ENCODE measurements at places on chromosomes 3 and 15.

- DNase-seq = no peak
These were observed 42.2 kb downstream of the DMXL2 start for GRCh38 chr15:51580385-51580784.

DNA sequence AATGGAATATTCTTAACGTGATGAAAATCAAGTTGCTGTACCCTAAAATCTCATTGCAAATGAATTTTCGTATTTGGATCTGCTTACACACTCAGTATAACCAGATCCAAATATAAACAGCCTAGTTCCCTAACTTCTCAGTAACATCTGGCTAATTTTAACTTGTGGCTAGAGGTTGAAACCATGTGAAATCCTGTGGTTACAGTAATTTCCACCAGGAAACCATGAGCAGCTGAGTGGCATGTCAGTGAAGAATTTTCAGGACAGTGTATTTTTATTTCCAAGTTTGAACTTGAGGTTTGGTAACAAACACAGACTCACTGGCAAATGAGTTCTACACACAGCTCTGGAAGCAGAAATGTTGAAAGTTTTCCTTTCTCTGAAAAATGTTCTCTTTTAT, 754.1 kb downstream of the NR2F2 start:
- no peak for DNase-seq

DNA sequence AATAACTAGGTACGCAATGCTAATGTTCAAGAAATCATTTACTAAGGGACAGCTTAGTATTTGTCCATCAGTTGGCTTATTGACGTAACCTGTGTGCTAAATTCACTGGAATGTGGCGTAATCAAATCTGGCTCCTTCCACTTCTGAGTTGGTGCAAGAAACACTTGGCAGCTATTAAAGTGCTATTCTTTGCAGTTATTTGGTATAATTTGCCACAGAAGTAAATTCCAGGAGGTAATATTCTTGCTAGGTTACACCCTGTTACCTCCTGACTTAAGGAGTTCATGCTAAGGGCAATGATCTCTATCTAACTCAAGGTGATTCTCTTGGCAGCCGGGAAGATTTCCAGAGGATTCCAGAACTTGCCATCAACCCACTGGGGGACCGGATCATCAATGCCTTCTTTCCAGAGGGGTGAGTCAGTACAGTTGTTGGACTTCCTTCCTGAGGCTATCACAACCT, 25.5 kb downstream of the CHP1 start:
- DNase-seq = no peak

DNA sequence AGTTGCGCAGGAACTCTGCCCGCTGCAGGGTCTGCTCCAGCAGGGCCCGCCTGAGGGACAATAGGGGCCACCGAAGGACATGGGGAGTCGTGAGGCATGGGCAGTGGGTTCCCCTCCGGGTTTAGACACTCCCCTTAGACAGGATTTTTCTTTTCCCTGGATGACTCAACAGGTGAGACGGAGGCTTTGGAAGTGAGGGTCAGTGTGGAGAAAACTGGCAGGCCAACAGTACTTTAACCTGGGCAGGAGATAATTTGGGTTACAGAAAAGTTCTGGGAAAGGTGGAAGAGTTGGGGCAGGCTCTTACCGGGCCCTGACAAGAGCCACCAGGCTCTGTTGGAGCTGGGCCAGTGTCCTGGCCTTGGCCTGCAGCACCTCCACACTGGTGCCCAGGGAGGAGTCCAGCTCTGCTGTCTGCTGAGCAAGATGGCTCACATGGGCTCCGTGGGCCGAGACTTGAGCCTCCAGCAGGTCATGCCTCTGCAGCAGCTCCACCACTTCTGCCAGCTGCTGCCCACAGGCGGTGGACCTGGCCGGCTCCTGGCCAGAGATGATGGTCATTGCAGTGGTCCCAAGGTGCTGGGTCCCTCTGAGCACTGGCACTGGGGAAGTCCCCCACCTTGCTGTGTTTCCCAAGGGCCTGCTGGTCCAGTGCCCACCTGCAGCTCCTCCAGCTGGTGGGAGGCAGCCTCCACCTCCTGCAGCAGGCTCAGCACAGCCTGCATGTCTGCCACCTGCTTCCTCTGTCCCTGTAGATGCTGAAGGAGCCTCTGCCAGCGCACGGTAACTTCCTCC, 11.0 kb downstream of the SPTBN5 start:
- no peak for DNase-seq

DNA sequence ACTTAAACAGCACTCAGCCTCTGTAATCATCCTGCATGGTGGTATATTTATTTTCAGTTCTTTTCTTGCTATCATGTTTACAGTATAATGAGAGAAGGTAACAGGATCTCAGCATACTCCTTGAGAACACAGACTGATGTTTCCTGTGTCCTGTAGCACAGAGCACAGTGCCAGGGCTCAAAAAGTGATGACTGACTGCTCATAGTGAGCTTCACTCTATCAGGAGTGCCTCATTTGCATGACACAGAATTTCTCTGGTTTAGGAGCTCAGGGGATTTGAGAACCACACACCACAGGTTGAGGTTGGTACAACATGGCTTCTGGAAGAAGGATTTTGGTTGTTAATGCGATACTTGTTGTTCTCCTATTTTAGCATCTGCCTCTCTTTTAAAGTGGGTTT, 68.5 kb upstream of the SLC2A2 start:
- DNase-seq = no peak

GRCh38 chr3:127450331-127450730, 140.2 kb downstream of the TPRA1 start:
- DNase-seq = no peak

- DNase-seq = no peak
These were observed 33.6 kb downstream of the ZNF280D start for GRCh38 chr15:56699743-56700142.

DNA sequence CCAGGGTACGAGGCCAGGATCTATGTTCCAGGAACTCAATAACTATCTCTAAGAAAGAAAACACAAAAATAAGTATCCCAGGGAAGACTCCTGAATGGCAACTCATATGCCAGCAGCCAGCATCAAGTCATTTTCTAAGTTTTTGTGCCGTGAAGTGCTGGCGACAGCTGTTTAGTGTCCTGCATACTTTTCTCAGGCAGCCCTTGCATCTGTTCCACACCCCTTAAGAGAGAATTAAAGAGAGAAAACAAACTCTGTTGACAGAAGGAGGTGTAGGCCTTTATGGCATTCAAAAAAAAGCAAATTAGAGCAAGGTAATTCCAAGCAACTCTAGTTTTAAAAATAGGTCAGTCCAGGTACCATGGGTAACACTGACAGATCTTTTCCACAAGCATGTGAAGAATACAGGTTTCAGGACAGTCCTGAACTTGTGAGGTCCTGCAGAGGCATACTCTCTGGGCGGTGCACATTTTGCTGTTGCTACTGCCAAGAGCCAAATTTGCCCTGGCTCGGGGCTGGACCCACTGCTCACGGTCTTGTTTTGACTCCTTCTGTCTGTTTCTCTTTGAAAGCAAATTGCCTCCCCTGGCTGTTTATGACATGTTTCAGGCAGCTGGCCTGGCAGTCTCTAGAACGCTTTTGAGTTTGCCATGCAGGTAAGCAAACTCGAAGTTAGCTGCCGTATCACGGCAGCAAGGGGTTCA, 252.1 kb upstream of the ADAMTS9 start:
- DNase-seq = no peak

DNA sequence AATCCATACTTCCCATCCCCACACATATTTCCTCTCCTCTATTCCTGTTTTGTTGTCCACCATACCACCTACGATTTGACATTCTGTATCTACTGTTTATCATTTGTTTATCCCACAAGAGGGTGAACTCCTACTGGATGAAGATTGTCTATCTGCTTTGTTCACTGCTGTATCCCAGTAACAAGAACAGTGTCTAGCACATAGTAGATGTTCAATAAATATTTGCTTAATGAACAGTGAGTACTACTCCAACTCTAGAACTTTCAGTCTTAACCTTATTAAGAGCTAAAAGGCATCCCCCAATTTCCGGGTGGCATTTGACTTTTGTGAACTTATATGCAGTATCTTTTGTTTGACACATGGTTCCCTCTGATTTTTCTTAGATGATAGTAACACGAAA, 1.3 kb downstream of the PYGO1 start:
- DNase-seq = no peak

DNA sequence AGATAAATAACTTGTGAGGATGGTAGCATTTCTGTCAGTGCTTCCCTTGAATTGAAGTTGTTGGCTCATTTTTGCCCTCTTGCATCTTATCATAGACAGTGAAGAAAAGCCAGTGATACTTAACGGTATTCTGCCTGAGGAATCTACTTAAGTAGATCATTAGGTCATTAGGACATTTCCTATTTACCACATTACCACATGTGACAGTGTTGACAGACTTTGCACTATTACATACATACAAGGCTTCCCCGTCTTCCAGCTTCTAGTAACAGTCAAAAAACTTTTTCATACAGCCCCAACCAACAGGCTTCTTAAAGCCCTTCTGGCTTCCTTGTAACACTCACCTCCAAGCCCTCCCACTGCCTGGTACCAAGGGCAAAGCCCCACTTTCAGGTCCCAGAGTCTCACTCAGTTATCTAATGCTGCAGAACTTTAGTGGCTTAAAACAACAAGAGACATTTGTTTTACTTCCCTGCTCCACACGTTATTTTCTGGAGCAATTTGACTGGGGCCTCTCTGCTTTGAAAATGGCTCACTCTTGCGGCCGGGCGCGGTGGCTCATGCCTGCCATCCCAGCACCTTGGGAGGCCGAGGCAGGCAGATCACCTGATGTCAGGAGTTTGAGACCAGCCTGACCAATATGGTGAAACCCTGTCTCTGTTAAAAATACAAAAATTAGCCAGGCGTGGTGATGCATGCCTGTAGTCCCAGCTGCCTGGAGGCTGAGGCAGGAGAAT, 40.0 kb downstream of the ASB7 start:
- DNase-seq = no peak

DNA sequence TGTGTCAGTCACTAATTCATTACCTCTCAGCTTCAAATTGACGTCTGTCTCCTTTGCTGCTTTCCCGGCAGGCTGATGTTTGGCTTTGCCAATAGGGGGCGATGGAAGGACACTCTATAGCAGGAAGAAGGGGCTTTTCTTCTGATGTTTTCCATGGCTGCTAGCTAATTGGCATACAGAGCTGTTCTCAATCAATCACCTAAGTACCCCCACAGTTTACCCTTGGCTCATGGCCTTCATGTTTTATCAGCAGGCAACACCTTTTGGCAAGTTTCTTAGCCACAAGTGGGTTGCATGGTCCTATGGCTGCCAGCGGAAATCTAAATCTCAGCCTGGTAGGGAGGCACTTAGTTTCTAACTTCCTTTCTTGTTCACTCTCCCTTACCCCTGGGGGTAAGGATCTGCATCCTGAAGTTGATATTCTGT, 45.0 kb downstream of the ESYT3 start:
- DNase-seq = peak; percentile 21

DNA sequence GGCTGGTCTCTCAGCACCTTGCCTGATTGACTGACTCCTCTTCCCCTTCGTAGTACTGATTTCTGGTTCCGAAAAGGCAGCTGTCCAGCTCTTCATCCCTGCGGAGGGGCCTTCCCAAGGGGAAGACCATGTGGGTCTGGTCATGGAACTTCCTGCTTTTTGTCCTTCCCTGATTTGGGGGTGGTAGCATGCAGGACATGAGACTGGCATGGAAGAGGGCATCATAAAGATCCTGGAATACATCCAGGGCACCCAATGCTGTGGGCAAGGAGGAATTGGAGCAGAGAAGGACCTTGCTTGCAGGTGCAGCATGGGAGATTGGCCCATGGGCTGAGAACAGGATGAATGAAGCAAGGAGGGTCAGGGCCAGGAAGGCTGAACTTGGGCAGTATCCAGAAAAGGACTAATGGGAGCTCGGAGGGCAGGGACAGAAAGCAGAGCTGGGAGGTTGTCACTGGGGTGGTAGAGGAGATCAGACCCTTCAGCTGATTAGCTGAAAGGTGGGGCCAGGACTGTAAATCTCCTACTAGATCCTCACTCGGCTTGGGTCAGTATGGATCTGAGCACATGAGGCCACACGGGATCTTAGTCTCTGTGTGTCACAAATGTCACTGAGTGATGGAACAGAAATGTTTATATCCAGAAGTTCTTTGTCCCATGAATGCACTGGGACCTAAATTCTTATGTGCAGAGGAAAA, 59.5 kb downstream of the AMOTL2 start:
- no peak for DNase-seq

GRCh38 chr3:143090486-143090885, 29.1 kb upstream of the CHST2 start:
- peak; percentile 66 for DNase-seq

DNA sequence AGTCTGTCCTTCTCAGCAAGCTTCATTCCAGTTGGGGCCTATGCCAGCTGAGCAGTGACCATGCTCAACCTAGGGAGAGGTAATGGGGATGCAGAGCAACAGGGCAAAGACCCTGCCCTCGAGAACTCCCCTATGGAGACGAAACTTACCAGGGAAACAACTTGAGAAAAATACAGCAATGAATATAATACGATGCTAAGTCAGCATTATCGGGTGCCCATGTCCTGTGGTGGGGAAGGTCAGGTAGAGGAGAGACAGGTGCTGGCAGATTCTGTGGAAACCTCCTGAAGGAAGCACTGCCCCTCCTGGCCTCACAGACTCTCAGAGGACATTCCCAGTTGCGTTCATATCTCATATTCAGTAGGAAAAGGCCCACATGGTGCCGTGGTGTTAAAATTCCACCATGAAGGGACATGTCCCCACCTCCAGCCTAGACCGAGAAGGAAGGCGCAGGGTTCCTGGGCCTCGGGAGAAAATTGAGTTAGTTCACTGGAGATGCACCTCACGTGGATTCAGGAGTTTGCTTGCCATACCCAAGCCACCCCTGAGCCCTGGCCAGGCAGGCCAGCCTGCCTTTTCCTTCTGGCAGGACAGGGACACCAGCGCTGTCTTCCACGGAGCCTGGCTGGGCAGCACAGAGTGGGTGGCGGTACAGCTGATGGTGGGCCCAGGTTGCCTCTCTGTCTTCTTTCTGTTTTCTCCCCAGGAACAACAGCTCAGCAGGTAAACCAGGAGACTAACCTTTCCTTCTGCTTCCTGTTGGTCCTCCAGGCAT, 62.4 kb downstream of the BOC start:
- no peak for DNase-seq

- no peak for DNase-seq
These were observed 2.9 kb upstream of the DIS3L start for GRCh38 chr15:66290518-66290917.

DNA sequence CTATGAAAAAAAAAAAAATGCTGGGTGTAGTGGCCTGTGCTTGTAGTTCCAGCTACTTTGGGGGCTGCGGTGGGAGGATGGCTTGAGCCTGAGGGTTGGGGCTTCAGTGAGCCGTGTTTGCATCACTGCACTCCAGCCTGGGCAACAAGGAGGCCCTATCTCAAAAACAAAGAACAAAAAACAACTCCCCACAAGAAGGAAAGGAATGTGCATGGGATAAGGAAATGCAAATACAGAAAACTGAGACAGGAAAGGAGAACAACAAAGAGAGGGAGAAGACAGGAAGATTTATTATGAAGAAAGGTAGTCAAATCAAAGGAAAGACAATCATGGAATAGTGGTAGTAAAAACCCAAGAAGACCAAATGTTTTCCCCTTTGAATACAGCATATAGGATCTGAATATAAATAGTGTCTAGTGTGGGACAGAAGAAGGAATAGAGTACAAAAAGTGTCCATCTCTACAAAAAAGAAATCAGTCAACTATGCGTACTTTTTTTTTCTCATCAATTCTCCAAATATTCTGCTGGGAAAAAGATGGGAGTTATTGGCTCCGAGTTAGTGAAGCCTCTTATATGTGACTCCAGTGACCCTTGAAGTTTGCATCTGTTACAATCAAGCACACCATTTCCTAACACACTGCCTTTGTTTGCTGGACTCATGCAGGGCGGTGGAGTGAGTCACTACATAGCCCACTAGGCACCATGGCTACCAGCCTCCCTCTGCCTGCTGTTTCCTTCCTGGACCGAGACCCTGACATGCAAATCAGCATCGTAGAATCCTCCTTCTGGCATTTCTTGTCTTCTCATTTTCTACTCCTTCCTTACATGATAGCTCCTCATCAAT, 101.2 kb upstream of the PTX3 start:
- no peak for DNase-seq

All from NCI-H2029 treated with DMSO at 0.1 percent for 48 hours (cell line).